PC-3 (cell line): ENCODE measurements at places on chromosomes 13 and 19. TPM values are rescaled to one million over a fixed set of nuclear protein-coding genes. Genes with fewer than 3 reads are reported as not detected.

- peak; percentile 12 for DNase-seq
Measured at GRCh38 chr13:43195551-43195950, 172.2 kb downstream of the DNAJC15 start.

- DNase-seq, result no peak
Measured at GRCh38 chr13:108959234-108959633, 329.8 kb downstream of the MYO16 start.

DNA sequence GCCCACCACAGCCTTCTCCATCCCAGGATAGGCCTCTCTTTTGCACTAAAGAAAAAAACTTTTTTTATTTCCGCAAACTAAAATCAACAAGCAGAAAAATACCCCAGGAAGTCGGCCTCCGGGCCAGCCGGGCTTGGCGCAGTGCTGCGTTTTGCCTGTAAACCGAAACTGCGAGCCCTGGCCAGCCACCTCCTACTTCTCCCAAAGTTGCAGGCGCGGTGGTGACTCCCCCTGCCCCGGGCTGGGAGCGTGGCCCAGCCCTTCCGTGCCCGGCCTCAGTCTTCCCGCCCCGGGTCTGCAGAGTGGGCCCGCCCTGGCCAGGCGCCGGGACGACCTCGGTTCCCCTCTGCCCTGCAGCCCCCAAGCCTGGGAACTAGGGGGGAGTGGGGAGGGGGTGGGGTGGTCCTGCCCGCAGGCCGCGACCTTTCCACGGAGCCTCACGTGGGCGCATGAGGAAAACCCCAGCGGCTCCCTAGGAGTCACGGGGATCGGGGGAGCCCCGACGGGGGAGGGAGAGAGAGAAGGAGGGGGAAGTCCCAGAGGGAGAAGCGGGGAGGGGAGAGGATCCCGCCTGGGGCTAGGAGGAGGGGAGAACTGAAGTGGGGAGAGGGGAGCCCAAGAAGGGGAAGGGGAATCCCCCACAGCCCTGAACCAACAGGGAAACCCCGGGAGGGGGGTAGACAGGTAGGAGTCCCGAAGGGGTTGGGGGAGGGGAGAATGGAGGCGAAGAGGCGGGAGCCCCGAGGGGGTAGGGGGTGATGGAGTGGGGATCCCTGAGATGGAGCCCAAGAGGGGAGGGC lies 3.0 kb downstream of the GADD45B start:
- DNase-seq, result peak; percentile 68

GRCh38 chr19:48819366-48819816 lies 8.6 kb upstream of the BCAT2 start:
- peak; percentile 93 for DNase-seq

GRCh38 chr19:6063576-6064335 lies 46.5 kb downstream of the RFX2 start:
- DNase-seq, result no peak

PDE4C gene
- 1.8 TPM in 1 of 2 replicates, not detected in the other for total RNA-seq

GYS1 gene
- total RNA-seq, result 38.6 and 54.0 TPM in 2 replicates

NCR1 gene
- not detected in 2 replicates for total RNA-seq
